ENCODE measurements at places on chromosomes 3 and 15. TPM values are rescaled to one million over a fixed set of nuclear protein-coding genes. Genes with fewer than 3 reads are reported as not detected.

- DNase-seq: no peak
Observed at GRCh38 chr3:42844412-42844713, 31.3 kb downstream of the CYP8B1 start.

GRCh38 chr3:161310649-161311423 is 60.5 kb downstream of the SPTSSB start:
- DNase-seq: no peak

The ICE2 gene
- 43.4 TPM for total RNA-seq

The CHD2 gene
- total RNA-seq: 54.4 TPM

The ERC2 gene
- total RNA-seq: not detected

GRCh38 chr3:185397676-185398075 is 34.7 kb downstream of the MAP3K13 start:
- DNase-seq: no peak

DNA sequence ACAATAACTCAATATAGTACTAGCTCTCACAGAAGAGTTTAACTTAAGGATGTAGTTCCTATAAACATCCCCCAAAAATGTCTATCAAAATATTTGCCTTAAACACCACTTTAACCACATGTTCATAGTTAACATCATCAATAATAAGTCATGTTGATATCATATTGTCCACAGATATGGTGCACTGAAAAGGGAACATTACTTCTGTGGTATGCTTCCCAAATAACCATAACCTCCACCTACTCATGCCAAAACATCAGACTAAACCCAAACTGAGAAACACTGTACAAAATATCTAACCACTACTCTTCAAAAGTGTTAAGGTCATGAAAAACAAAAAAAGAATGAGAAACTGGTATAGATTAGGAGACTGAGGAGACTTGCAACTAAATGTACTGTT is 32.9 kb downstream of the SLC4A7 start:
- no peak for DNase-seq

The SLCO2A1 gene
- total RNA-seq: 0.22 TPM

DNA sequence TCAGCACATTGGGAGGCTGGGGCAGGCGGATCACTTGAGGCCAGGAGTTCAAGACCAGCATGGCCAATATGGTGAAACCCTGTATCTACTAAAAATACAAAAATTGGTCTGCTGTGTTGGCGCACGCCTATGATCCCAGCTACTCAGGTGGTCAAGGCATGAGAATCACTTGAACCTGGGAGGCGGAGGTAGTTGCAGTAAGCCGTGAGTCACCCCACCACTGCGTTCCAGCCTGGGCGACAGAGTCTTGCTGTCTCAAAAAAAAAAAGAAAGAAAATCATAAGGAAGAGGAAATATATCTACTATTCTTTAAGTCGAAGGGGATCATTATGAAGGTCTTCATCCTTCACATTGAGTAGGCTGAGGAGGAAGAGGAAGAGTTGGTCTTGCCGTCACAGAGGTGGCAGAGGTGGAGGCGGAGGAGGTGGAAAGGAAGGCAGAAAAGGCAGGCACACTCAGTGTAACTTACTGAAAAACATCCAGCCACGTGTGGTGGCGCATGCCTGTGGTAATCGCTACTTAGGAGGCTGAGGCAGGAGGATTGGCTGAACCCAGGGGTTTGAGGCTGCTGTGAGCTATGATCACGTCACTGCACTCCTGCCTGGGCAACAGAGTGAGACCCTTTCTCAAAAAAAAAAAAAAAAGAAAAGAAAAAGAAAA is 14.2 kb downstream of the CSK start:
- no peak for DNase-seq

DNA sequence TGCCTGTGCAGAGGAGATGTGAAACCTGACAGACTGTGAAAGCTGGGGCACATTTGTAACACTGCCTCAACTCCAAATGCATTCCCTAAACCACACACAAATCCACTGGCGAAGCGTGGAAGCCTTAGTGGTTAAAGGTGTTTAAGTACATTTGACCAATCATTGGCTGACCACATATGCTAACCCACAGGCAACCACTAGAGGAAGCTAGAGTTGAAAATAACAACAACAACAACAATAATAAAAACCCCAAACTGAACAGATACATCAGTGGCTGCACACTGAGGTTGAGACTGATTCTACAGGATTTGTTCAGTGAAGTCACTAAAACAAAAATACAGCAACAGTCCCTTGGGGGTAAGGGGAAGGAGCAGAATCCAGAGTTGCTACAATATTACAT is 129.7 kb downstream of the TJP1 start:
- no peak for DNase-seq

The EEF1AKMT4 gene
- total RNA-seq: 7.2 TPM

The FSIP1 gene
- total RNA-seq: 2.4 TPM

DNA sequence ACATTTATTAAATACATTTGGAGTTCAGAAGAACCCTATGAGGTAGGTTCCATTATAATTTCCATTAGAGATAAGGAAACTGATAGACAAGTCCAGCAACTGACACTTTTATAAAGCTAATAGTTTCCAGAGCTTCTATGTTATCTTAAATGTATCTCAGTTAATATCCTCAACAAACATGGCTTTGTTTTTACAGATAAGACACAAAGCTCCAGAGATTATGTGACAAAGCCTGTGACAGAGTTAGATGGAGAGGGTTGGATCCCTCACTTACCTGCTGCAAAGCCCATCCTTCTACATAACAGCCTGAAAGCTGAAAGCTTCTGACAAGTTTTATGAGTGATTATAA is 473 bp upstream of the COMMD2 start:
- DNase-seq: no peak

- DNase-seq: no peak
Observed at GRCh38 chr3:178827285-178827856, 244.2 kb downstream of the ZMAT3 start.

The CFAP100 gene
- not detected for total RNA-seq

- DNase-seq: peak; percentile 94
Observed at GRCh38 chr3:108130701-108131474, 40.1 kb upstream of the CD47 start.

The HAPLN3 gene
- total RNA-seq: 2.9 TPM

The SNTN gene
- not detected for total RNA-seq

GRCh38 chr3:112231727-112232126 is 62.3 kb downstream of the SLC9C1 start:
- no peak for DNase-seq

- DNase-seq: peak; percentile 47
Observed at GRCh38 chr3:172685331-172686214, 25.3 kb downstream of the NCEH1 start.

DNA sequence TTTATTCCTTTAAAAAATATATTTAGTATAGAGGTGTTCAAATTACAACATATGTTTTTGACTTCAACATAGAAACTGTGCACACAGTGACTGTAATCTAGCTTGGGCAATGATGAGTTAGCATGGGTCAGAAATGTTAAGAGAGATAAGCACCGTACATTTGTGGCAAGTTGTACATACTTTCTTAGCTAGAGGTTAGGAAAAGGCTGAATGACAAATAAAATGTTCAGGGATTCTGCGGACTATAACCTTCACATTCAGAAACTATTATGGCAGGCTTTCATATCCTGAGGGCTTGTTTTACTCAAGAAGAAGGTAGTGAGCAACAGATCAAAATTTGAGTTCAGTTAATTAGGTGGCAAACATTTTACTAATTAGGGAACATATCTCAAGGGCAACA is 379.7 kb upstream of the EPHA6 start:
- DNase-seq: no peak

The SEMA5B gene
- not detected for total RNA-seq

DNA sequence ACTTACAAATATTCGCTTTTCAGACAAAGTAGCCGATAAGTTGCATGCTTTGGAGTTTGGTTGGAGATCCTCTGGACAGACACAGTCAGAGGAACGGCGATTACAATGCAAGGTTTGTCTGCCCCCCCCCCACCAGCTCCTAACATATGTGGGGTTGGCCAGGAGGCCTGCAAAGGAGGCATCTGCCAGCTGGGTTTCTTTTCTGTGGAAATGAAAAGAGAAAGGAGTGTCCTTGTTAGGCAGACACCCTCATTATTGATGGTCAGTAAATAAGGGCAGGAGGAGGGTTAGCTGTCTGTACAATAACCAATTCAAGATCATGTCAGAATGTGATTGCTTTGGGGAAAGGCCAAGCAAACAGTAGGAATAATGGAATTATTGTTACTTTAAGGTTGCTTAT is 49.1 kb downstream of the TLNRD1 start:
- DNase-seq: no peak

The MAP1A gene
- 61.9 TPM for total RNA-seq

DNA sequence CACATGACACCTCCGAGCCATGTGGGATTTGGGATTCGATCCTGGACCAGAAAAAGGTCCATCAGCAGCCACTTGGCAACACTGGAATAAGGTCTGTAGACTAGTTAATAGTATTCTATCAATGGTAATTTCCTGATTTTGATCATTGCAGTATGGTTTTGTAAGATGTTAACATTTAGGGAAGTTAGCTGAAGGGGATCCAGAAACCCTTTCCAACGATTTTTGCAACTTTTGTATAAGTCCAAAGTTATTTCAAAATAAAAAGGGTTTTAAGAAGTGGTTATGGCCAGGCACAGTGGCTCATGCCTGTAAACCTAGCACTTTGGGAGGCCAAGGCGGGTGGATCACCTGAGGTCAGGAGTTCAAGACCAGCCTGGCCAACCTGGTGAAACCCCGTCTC is 10.2 kb downstream of the BDH1 start:
- DNase-seq: no peak

DNA sequence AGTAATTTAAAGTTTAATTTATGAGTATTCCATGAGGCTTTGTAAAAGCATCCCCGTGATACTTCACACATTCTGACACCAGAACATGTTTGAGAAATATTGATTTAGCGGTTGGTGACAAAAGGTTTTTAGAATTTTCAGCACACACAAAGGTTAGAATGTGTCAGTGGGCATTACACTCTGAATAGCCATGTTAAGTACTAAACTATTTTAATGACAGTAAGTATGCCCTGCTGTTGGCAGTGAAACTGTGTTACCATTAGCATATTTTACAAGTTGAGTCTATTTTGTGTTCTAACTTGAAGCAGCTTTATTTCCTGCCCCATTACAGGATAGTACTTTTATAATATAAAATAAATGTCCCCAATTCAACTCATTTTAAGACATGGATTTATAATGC is 66.5 kb downstream of the ADAMTSL3 start:
- DNase-seq: no peak

- DNase-seq: no peak
Observed at GRCh38 chr15:95227235-95227634, 995.9 kb downstream of the MCTP2 start.

The SCN11A gene
- total RNA-seq: not detected

The TICRR gene
- 2.3 TPM for total RNA-seq

DNA sequence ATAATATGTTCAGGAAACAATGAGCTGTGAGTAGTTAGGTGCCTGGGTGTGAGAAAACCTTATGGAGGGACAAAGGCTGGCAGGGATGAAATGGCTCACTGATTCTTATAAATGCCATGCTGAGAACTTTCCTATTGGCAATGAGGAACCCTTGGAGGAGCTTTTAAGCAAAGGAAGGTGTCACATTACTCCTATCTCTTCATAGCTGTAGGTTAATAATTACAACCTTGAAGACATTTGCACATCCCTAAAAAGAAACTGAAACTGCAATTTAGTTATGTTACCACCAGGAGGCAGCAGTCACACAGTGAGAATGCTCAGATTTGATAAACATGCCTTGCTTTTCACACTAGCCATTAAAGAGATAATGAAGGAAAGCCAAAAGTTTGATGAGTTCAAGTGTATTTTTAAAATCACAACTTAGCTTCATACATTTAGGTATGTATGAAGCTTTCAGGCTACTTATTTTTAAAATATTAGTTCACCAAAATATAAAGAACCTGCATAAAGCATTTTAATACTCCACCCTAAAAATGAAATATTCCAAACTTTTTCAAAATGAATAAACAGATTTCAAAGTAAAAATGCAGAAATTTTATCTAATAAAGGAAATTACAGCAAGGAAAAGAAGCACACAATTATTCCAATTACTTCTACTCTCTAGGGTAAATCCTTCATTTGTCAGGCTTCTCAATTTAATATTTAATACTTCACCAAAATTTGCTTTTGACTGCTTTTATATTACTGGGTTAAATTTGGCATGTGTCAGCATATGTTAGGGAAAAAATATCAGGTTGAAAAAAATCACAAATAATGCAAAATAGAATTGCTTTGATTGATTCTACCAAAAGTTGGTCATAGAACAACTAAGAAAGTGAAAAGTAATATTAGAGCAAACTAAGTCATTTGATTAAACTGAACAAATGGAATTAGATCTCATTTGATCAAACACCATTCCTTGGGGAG is 136.9 kb upstream of the SLC2A2 start:
- no peak for DNase-seq

- peak; percentile 73 for DNase-seq
Observed at GRCh38 chr3:106299300-106300098, 430.7 kb upstream of the CBLB start.

DNA sequence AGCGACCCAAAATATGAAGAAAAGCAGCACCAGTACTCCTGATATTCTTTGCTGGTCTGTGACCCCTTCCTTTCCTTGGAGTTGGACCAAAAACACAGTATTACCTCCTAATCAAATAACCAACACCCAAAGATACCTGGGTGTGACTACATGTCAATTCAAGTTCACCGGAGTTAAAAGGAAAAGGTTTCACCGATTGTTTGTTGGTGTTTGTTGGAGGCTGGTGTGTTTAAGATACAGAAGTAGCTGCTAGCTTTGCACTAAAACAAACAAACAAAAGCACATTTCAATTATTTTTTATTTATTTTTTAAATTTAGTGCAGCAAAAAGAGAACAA is 81.5 kb downstream of the MYO1E start:
- DNase-seq: no peak

The GOLGA8J gene
- not detected for total RNA-seq

DNA sequence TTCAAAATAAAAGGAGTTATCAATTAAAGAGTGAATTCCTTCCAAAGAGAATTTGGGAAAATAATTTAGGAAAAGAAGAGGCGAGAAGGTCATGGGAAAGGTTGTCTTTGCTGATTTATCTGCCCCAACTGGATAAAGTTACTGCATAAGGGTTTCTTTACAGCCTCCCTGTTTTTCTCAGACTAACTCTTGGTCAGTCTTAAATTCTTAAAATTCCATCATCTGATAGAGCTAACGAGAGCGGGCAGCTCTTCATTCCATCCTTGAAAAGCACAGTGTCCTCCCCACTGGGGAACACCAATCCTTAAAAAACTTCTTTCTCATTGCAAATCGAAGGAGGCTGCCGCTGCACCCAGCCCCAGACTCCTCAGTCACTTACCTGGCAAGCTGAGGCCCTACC is 107.2 kb downstream of the PGPEP1L start:
- DNase-seq: no peak
